ENCODE measurements at places on chromosomes 1 and 21. TPM values are rescaled to one million over a fixed set of nuclear protein-coding genes. Genes with fewer than 3 reads are reported as not detected.

The ATP1A4 gene
- total RNA-seq: 0.39 TPM

The ACTL8 gene
- not detected for total RNA-seq

The CRTC2 gene
- 36.4 TPM for total RNA-seq

The C1orf116 gene
- 0.10 TPM for total RNA-seq

GRCh38 chr1:67429011-67429527, 1.1 kb downstream of the SERBP1 start:
- no peak for DNase-seq
